ENCODE measurements at places on chromosomes 2 and 18.

GRCh38 chr2:111634995-111635538 is 248.9 kb downstream of the ANAPC1 start:
- no peak for DNase-seq

DNA sequence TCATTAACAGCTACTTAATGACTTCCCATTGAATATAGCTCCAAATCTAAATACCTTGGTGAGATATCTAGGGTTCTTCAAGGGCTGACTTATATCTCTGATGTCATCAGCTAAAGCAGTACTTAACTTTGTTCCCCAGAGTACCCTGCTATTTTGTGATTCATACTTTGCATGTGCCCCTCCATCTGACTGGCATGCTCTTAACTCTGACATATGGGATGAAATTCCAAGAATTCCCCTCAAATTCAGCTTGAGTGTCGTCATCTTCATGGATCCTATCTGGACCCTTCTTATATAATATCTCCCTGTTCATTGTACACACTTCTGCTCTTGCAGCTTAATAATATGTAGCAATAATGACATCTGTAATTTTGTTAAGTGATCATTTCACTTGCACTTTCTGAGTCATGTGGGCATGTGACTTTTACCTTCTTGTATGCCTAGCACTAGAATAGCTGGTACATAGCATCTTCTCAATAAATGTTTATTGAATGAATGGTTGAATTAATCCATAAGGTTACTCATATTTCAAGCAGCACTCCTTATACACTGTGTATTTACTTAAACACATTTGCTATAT is 172.9 kb downstream of the WDR7 start:
- DNase-seq = no peak

DNA sequence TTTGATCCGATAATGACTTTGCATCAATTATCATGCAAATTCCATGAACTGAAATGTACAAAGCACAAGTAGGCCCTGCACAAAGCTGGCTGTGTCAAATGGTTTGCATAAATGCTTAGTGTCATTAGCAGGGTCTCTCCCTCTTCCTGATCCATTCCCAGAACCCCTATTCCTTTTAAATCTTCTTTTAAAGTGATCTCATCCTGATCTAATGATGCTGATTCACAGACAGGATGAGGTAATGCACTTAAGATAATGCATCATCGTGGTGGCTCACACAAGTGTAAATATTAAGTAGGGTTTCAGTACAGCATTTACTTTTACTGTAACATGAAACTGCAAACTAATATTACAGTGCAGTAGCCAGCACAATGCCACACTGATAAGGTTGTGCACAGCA is 304.8 kb upstream of the SOX11 start:
- DNase-seq = no peak

DNA sequence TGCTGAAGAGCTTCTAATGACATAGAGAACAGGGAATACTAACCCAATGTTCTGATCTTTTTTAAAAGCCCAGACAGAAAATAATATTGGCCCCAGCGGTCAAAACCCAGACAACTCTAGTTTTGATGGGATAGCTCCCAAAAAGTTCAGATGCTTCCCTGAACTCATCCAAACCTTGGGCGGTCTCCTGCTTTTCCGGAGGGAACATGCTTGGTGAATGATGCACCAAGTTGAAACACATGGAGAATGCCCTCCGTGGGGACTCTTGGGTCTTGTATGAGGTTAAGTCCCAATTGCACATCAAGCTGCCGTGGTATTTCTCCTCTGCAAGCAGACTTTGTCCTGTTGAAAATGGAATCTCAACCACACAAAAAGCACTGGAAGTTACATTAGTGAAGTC is 120.7 kb upstream of the CTAGE1 start:
- DNase-seq = no peak

DNA sequence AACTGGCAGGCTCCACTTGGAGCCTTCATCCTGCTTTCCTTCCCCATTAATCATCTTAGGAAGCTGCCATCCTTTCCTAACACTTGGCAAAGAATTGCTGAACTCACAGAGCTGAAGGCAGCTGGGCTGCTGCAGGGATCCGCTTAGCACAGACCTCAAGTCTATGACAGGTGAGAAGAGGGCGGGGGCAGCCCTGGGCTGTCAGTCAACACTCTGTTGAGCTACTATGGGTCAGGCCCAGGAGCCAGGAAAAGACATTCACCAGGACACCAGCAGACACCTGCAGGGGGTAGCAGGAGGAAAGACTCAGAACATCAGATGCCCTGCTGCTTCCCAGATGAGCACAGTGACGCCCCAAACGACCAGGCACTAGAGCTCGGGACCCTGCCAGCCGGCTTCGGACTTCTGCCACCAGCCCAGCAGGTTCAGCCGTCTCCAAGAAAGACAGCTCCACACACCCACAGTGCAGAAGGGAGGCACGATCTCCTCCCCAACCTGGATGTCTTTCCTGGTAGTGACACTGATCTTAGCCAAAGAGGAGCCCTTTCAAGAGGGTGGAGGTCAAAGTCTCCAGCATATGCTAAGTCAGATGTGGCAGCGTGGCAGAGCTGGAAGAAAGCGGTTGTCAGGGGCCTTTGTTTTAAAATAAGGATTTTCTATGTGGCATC is 55.2 kb downstream of the SNORC start:
- no peak for DNase-seq

DNA sequence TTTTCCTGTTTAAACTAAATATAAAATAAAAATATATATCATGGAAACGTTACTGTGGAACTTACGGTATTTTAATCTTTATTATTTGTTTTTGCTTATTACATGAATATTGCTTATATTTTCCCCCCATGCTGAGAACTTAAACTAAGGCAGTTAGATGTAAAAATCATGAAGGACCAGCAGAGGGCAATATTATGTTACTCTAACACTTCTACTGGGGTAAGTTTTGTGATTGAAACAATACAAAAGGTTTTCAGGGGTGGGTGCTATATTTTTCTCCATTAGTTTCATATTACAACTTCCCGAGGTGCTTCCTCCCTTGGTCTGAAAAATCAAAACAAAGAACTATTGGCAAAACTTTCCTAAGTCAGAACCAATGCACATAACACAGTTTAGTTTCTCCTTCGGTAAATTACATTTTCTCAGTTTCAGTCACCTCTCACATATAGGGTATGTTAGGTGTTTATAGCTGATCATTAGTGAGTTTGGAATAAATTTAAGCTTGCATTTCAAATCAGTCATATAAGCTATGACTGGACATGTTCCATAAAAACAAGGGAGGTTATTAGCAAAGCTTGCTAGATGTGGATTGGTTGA is 54.8 kb downstream of the ZNF407 start:
- no peak for DNase-seq

- no peak for DNase-seq
Measured at GRCh38 chr18:79522451-79523205, 126.9 kb downstream of the NFATC1 start.

DNA sequence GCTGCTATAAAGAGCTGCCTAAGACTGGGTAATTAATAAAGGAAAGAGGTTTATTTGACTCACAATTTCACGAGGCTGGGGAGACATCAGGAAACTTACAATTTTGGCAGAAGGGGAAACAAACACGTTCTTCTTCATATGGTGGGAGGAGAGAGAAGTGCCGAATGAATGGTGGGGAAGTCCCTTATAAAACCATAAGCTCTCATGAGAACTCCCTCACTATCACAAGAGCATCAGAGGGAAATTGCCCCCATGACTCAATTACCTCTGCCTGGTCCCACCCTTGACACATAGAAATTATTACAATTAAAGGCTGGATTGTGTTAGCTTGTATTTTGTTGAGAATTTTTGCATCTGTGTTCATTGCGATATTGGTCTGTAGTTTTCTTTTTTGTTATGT is 460.5 kb upstream of the RAB6C start:
- no peak for DNase-seq

- no peak for DNase-seq
Measured at GRCh38 chr2:48721158-48721557, 34.4 kb downstream of the LHCGR start.

- peak; percentile 6 for DNase-seq
Measured at GRCh38 chr2:186274936-186275575, 211.0 kb upstream of the ZC3H15 start.

DNA sequence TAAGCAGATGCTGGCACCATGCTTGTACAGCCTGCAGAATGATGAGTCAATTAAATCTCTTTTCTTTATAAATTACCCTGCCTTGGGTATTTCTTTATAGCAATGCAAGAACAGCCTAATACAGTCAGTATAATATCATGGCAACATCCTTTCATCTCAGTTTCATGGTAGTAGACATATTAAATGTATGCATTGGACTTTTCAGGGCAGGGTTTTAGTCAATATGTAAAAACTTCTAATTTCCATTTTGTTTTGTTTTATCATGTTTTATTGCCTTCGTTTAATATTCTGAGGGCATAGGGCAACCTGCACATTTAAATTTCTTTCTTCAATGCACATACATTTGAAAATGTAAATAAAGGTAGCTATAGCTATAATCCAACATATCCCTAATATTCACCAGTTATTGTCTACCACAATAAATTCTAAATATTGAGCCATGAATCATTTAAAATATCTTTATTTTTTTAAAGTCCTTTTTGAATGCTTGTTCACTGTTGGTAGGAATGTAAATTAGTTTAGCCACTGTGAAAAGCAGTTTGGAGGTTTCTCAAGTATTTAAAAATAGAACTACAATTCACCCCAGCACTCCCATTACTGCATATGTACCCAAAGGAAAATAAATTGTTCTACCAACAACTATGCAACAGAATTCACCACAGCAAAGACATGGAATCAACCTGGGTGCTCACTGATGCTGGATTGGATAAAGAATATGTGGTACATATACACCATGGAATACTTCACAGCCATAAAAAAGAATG is 41.8 kb upstream of the GRB14 start:
- no peak for DNase-seq

DNA sequence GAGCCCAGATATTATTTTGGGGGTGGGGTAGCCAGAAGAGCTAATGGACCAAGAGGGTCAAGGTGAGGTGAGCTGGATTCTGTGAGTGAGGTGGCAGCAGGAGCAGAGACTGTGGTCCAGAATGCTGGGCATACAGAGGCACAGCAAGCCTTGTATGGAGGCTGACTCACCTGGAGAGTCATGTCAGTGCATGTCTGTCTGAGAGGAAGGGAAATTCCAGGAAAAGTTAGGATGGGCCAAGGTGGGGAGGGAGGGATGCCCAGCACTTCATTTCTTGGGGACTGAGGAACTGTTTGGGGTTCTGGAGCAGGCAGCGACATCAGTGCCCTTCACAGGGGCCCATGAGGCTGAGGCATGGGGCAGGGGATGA is 21.1 kb downstream of the PER2 start:
- no peak for DNase-seq

DNA sequence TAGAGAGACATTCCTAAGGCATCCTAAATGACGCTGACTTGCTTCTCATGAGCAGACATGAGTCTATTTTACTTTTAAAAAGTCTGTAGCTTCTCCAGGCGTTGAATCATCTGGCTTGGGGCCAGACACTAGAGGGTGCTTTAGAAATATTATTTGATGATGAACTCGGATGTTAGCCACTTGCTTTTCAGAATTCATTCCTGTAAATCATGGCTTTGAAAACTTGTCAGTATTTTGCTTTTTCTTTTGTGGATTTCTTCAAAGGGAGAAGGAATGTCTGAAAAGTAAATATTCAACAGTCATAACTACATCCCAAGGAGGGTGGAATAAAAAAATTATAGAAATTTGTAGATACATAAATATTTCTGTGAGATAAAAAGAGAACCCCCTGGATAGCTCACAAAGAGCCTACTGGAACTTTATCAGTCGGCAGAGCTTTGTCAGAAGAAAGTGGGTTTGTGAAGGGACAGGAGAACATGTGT is 370.8 kb downstream of the OSR1 start:
- DNase-seq = peak; percentile 96

- DNase-seq = no peak
Measured at GRCh38 chr18:13374468-13375301, 156.1 kb downstream of the LDLRAD4 start.

- no peak for DNase-seq
Measured at GRCh38 chr2:127641846-127642507, 4.0 kb upstream of the GPR17 start.

DNA sequence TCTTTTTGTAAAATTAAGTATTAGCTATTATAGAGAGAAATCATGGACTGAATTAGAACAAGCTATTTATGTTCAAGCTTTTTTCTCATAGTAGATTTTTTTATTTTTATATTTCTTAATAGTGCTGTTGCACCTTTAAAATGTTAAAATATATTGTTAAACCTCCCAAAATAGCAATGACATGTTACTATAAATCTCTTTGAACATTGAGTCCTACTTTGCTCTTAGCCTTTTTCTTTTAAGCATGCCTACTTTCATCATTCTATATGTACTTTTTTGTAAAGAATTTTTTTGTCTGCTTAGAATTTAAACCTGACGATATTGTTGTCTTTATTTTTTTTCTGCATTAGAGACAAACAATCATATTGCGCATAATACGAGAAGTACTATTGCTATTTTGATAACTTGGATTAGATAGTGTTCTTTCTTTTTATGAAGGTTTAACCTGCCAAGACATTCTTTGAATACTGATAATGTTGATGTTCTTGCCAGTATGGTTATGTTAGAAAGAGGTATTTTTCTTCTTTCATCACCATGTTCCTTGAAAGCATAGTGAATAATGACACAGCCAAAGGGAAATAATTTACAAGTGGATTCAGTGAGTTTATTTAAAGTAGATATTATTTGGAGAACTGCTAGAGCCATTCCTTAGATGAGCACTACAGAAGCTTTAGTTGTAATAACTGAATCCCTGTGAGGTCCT is 40.6 kb downstream of the PMS1 start:
- DNase-seq = no peak

DNA sequence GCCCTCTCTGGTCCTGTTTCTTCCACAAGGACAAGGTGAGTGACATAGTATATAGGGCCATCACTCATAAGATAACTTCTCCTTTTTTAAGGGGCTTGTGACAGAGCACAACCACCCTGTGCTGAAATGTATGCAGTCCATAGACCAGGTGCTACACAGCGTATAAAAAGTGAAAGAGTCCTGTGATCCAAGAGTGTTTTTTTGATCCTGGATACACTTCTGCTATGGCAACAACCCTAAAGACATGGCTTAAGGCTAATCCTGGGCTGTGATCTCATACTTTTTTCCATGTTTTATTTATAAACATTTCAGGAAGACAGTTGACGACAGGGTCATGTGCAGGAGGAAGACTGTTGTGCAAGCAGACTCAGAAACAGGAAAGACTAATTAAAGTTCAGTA is 400.5 kb upstream of the TCF4 start:
- no peak for DNase-seq

DNA sequence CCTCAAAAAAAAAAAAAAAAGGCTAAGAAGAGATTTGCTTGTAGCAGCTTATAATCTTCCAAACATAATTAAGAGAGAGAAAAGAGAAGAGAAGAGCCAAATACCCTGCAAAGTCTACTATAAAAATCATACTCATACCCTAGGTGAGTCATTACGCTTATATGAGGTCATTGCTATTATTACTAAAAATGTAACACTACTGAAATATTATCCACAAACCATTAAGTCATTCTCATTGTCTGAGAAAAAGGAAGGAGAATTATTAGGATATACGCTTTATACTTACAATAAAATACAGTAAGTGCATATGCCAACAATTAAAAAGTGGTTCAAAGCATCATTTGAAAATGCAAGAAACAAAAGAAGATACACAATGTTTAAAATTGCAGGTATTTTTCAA is 66.5 kb downstream of the COLEC12 start:
- no peak for DNase-seq

All from smooth muscle cell of the brain vasculature (primary cell).